T-cell (primary cell): ENCODE measurements at places on chromosomes 12 and 14.

GRCh38 chr14:70139384-70139783 is 49.4 kb downstream of the SLC8A3 start:
- no peaks in the 10 kb centered on the region for H3K36me3 ChIP-seq
- peaks cover 13% of the 10 kb centered on the region for H3K27me3 ChIP-seq
- no peak overlapping the region for H3K4me3 ChIP-seq
- no peak overlapping the region for H3K27ac ChIP-seq
- no peaks in the 10 kb centered on the region for H3K4me1 ChIP-seq
- no peak for DNase-seq

DNA sequence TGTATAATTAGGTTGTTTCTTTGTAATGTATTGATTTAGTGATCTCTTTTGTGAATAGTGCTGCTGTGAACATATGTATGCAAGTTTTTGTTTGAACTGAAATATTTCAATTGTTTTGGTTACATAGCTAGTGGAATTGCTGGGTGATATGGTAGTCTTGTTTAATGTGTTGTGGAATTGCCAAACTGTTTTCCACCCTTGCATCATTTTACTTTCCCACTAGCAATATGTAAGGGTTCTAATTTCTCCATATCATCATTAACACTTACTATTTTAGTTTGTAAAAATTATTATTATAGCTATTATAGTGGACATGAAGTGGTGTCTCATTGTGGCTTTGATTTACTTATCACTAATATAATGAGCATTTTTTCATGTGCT is 5.9 kb downstream of the G2E3 start:
- H3K36me3 ChIP-seq = no peaks in the 10 kb centered on the region
- H3K27me3 ChIP-seq = no peaks in the 10 kb centered on the region
- no peak for DNase-seq
- no peak overlapping the region for H3K27ac ChIP-seq

DNA sequence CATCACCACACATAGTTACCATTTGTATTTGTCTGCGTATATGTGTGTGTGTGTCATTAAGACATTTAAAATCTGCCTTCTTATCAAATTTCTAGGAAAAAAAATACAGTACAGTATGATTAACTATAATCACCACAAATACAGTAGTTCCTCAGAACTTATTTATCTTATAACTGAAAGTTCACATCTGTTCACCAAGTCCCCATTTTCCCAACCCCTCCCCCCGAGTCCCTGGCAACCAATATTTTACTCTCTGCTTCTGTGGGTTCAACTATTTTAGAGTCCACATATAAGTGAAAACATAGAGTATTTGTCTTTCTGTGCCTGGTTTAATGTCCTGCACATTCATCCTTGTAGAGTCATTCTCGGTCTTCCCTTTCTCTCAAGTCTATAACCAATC is 12.3 kb downstream of the CAPS2 start:
- peaks cover 3% of the 10 kb centered on the region for H3K27me3 ChIP-seq
- no peaks in the 10 kb centered on the region for H3K36me3 ChIP-seq
- no peak overlapping the region for H3K4me3 ChIP-seq

- H3K4me1 ChIP-seq = no peaks in the 10 kb centered on the region
- no peak overlapping the region for H3K4me3 ChIP-seq
- H3K27me3 ChIP-seq = no peaks in the 10 kb centered on the region
Observed at GRCh38 chr14:24456980-24457379, 14.4 kb upstream of the SDR39U1 start.
